ENCODE measurements at places on chromosomes 1 and 21.

DNA sequence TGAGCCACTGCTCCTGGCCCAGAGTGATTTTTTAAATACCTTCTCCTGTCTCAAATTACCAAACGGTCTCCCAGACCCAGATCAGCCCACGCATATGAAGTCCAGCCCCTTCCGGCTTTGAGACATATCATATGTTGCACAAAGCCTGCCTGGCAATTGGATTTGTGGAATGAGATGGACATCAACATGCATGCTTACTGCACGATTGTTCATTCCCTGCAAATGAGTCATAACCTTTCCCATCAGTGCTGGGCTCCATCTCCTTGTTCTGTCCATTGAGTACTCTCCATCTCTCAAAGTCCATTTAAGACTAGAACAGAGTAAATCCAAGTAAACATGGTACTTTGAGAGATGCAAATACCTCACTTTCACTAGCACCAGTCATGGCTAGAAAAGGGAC, 612.2 kb upstream of the USP24 start:
- peak; percentile 82 for DNase-seq

DNA sequence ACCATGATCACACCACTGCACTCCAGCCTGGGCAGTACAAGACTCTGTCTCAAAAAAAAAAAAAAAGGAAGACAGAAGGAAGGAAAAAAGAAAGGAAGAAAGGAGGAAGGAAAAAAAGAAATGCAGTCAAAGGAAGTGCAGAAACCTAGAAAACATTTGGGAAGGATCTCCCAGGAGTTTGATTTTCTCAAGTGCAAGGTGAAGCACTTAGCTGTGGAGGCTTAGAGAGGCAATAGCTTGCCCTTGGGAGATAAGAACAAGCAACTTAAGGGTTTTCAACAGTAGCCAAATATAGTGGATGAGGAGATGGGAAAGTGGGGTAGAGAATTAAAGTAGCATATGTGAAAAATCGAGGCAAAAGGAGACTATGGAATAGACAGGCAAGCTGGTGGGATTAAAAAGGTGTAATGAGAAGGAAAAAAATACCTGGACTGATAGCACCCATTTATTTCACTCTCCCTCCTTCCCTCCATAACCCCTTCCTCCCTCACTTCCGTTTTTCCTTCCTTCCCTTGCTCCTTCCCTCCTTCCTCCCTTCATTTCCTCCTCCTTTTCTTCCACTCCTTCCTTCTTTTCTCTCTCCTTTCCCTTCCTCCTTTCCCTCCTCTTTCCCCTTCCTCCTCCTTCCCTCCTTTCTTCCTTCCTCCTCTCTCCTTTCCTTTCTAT, 6.8 kb upstream of the FAM89A start:
- no peak for DNase-seq

- peak; percentile 57 for DNase-seq
Measured at GRCh38 chr1:54937469-54937868, 43.0 kb upstream of the TMEM61 start.

GRCh38 chr1:115854005-115854404, 13.1 kb upstream of the NHLH2 start:
- no peak for DNase-seq

DNA sequence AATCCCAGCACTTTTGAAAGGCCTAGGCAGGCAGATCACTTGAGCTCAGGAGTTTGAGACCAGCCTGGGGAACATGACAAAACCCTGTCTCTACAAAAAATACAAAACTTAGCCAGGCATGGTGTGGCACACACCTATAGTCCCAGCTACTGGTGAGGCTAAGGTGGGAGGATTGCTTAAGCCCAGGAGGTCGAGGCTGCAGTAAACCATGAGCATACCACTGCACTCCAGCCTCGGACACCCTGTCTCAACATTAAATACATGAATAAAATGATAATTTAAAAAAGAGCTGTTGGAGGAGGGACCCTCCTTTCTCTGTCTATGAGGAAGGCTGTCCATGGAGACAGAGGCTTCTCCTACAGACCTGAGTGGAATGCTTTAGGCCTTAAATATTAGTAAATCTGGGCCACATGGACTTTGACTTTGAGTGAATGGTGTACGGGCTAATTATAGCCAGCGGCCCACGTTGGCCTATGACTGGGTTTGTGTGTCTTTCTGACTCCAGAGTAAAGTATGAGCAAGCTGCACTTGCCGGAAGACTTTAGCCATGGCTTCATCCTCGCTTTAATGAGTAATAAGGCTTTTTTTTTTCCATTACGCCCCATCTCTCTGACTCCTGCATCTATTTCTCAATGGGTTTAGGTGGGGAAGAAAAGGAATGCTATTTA, 21.3 kb downstream of the RAB3B start:
- peak; percentile 75 for DNase-seq

GRCh38 chr1:30754684-30755171, 2.8 kb downstream of the LAPTM5 start:
- DNase-seq, result no peak

DNA sequence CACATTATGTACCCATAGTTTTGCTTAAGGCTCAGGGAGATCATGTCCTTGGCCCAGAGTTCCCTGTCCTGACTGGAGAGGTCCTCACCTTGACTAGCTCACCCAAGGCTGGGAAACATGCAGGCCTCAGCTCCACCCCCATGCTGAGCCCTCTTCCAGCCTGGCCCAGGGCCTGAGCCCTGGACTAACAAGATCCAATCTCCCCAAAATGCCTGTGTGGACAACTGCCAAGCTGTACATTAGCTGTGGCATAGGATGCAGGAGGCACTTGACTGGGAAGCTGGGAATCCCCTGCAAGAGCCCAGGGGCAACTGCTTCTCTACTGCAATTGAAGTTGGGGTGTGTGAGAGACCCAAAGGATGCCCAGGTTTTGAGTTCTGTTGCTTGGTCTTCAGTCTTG, 2.1 kb downstream of the LINGO4 start:
- no peak for DNase-seq

- no peak for DNase-seq
Measured at GRCh38 chr1:240285540-240285939, 193.9 kb downstream of the FMN2 start.

- DNase-seq, result no peak
Measured at GRCh38 chr1:239353536-239353935, 32.8 kb upstream of the CHRM3 start.

DNA sequence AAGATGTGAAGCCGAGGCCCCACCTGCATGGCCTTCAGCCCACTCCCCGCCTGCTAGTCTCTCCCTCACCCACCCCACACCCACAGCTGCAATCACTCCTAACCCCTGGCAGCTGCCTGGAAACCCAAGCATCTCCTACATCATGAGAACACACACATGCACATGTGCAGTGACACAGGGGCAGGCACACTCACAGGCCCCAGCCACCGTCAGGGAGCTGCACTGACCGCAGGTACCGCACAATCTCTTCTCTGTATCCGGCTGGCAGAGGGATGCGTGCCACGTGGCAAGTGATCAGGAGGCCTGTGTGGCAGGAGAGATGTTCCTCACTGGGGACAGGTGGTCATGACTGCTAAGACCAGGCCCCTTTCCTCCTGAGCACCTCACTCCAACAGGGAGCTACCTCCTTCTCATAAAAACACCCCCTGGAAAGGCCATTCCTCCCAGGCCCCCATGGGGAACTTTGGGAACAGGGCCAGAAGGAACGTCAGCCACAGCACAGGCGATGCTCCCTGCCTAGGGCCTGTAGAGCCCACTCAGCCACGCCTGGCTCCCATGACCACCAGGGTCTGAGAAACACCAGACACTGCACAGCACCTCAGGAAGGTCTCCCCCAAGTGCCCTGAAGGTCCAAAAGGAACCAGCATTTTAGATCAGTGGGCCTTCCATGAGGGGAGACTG, 6.0 kb downstream of the LSS start:
- no peak for DNase-seq

DNA sequence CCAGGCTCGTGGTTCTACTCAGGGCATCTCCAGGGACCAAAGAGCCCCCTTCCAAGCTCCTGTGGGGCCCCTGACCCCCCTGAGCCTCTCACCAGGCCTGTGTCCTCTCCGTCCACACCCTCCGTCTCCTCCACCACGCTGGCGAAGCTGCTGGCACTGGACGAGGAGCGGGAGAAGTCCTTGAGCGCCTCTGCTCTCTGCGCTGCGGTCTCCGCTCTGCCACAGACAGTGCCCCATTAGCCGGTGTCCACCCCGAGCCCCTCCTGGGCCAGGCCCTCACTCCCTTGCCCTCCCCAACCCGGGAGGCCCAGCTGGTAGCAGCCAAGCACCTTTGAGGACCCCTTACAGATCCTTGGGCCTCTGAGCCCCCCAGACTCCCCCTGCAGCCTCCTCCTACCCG, 69.8 kb downstream of the RAP1GAP start:
- DNase-seq, result no peak
